ENCODE measurements at places on chromosomes 13 and 19.
A peak's percentile ranks its signal among the peaks of the same experiment; 100 is the strongest.

DNA sequence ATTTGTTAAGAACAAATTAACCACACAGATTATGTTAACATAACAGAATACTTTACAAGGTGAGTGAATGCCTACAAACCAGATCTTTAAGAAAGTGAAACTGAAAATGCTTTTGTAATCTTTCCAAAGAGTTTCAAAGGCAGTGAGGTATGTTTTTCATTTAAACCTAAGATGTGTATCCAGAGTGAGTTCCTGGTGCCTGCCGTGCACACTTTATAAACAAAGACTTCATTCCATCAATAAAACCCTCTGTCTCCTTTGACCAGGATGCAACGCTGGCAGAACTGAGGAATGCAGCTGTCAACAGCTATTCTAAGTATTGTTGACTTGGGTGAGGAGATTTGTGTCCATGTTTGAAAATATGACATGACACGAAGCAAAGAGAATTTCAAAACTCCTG lies 344.6 kb downstream of the DNAJC15 start:
- no peak for DNase-seq

DNA sequence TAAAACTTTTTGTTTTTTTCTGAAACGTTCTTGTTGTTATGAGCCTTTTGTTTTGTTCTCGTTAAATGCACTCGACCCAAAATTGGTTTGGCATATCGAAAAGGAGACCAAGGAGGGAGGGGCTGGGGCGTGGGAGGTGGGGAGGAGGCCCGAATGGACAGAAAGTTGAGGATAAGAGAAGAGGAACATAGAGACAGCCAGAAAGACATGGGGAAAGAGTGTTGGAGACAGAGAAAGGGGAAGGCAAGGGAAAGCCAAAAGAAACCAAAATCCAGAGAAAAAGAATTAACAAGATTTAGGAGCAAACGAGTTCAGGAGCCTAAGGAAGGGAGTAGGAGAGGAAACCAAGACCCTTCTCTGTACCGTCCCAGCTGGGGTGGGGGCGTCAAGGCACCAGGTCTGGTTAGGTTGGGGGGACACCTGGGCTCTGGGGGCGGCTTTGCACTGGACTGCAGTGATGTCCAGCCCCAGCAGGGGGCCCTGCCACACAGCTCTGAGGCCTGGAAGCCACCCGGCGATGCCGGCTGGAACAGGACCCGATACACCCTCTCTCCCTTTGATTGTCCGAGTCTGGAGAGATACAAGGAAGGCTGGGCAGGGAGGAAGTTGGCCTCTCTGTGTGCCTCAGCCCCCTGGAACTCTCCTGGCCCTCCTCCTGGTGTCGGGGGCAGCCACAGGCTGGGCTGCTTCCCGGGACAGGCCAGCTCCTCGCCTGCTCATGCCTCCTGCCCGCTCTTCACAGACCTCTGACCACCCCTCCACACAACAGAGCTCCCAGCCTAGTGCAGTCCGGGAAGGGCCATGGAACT lies 11.6 kb upstream of the ASF1B start:
- no peak for DNase-seq

GRCh38 chr13:73351730-73352129 lies 292.9 kb downstream of the KLF5 start:
- DNase-seq = no peak

DNA sequence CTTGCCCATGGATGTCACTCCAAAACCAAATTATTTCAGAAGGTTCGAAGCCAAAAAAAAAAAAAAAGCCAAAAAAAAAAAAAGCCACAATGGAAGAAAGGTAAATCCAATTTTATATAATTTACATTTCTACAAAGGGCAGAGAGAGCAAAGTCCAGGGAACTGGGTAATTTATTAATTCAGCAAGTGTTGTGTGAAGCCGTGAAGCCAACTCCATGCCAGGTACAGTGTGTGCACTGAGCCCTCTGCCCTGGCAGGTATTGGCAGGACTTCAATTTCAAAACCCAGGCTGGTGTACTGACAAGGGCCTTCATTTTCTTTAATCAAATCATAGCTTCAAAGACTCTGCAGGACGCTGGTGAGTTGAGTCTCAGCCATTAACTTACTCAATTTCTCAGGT lies 5.5 kb upstream of the RFPL4A start:
- no peak for DNase-seq

DNA sequence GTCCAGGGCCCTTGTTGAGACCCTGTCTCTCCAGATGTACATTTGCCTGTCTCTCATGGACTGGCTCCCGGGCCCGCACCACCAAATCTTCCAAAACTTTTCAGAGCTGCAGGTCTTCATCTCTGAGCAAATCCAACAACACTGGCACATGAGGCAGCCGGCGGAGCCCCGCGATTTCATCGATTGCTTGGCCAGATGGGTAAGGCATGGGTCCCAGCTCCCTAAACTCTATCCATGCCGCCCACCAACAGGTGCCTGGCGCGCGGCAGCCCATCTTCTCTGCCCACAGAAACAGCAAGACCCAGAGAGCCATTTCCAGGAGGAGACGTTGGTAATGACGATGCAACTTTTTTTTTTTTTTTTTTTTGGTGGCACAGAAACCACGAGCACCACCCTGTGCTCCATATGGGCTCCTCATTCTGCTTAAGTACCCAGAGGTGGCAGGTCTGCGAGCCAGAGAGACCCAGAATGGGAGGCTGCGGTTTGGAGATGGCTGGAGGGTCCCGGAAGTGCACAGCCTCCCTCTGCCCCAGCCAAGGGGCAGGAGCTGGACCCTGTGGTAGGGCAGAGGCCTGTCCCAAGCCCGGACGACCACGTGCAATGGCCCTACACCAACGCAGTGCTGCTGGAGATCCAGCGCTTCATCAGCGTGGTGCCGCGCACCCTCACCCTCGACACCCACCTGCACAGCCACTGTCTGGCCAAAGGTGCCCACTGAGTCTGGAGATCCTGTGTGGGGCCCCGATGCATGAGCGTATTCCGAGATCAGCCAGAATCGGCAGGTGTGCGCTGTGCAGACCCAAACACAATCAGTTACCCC lies 22.6 kb downstream of the CYP2F1 start:
- no peak for DNase-seq

GRCh38 chr19:49189259-49189658 lies 31.7 kb downstream of the TRPM4 start:
- DNase-seq = no peak

DNA sequence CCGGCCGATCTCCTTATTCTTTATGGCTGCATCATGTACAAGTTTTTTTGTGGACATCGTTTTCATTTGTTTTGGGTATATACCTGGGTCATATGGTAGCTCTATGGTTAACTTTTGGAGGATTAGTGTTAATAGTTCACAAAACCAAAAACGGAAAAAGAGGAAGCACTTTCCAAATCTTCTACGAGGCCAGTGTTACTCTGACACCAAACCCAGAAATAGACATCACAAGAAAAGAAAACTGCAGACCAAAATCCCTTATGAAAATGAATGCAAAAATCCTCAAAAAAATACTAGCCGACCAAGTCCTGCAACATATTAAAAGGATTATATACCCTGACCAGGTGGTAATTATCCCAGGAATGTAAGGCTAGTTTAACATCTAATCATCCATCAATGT lies 29.8 kb downstream of the ADGRE2 start:
- no peak for DNase-seq

GRCh38 chr19:19034204-19034624 lies 811 bp downstream of the ARMC6 start:
- DNase-seq = peak; percentile 59

DNA sequence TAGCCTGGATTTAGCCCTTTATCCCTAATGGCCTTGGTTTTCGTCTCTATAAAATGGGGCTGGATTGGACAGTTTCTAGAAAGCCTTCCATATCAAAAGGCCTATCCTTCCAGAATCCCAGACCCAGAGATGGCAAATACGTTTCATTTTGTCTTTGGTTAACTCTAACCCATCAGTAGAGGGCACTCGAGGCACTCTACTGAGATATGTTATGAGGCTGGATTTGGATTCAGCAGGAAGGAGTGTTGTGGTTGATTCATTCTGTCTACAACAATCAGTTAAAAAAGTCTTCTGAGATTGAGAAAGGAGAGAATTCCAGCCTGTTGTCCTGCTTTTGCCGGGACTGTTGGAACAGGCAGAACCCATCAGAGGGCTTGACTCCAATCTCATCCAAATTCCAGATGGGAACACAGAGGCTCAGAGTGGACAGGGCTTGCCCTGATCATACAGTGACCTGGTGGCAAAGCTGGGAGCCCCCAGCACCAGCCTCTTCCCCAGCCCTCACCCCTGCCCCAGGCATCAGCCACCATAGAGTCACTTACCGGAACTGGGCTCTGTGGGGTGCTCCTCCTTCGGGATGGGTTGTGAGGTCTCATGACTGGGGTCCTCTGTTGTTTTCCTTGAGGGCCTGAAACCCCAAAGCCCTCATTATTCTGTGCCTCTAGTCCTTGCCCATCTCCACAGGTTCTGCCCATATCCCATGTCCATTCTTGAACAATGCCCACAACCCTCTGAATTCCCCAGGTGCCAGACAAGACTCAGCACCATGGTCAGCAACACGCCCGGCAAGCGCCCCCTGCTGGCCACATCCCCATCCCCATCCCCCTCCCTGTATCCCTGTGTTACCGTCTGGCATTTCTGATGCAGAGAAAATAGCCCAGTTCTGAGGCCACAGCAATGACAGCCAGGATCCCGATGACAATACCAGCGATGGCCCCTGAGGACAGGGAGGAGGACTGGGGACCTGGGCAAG lies 12.3 kb upstream of the ZNF180 start:
- peak; percentile 35 for DNase-seq

DNA sequence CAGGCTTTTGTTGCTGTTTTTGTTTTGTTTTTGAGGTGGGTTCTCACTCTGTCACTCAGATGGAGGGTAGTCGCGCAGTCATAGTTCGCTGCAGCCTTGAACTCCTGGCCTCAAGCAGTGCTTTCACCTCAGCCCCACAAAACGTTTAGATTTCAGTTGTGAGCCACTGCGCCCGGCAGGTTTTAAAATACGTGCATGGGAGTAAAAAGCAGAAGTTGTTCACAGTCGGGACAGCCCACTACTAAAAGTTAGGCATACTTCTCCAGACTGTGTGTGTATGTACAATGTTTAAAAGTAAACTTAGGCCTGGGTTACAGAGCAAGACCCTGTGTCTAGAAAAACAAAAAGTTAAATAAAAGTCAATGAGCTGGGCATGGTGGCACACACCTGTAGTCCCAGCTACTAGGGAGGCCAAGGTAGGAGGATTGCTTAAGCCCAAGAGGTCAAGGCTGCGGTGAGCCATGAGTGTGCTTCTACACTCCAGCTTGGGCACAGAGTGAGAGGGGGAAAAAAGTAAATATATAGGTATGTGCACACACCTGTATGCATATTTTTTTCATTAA lies 6.1 kb downstream of the SAFB start:
- DNase-seq = no peak

DNA sequence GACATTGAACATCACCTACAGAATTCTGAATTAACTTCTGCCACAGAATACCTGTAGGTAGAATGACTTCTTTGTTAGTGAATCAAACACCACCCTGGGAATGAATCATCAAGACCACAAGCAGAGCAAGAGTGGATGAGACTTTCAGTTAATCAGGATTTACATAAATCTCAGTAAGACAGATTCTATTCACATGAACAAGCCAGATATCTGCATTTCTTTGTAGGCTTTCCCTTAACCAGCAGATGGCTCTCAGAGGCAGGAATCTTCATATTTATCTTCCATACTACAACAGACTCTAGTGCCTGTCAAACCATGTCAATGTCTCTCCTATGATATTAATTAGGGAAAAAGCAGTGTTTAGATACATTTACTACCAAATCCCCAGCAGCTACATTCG lies 412.1 kb downstream of the KLF12 start:
- peak; percentile 19 for DNase-seq

DNA sequence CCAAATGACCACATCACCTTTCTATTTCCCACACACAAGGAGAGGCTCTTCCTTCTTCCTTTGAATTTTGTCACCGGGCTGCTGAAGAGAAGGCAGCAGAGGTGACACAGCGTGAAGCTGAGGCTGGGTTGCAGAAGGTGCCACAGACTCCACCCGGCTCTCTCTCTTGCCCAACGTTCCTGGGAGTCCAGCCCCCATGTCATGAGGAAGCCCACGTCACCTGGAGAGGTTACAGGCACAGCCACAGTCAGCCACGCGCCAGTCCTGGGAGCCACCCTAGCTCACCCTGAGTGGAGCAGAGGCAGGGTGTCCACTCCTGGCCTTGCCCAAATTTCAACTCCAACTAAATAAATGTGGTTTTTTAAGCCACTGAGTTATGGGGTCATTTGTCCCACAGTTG lies 4.8 kb upstream of the TMEM255B start:
- no peak for DNase-seq

DNA sequence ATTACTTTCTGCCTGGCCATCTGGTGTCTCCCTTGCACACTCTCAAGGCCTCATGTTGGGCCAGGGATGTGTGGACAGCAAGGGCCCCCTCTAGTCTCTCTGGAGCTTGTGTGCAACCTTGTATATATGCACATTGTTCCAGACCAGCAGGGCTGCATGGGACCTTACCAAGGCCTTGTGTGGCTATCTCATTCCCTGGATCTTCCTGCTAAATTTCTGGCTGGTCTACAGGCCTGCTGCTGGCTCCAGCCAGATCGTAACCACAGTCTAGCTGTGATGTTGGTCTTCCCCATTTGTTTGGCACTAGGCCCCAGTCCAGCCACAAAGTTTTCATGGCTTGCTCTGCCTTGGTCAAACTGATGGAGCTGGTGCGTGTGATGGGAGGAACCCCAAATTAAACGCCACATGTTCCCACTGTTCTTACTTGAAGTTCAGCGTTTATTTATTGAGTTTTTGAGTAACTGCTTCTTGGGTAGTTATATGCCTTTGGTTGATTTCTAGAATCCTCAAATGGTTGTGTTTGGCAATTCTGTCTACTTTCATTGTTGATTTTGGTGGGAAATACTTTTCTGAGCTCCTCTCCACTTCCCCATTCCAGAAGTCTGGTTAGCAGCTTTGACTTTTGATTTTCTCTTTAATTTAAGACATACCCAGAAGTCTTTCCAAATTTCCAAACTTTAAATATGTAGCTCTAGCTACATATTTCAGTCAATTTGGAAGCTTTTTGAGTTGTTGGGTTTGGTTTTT lies 56.4 kb downstream of the SIPA1L3 start:
- no peak for DNase-seq

DNA sequence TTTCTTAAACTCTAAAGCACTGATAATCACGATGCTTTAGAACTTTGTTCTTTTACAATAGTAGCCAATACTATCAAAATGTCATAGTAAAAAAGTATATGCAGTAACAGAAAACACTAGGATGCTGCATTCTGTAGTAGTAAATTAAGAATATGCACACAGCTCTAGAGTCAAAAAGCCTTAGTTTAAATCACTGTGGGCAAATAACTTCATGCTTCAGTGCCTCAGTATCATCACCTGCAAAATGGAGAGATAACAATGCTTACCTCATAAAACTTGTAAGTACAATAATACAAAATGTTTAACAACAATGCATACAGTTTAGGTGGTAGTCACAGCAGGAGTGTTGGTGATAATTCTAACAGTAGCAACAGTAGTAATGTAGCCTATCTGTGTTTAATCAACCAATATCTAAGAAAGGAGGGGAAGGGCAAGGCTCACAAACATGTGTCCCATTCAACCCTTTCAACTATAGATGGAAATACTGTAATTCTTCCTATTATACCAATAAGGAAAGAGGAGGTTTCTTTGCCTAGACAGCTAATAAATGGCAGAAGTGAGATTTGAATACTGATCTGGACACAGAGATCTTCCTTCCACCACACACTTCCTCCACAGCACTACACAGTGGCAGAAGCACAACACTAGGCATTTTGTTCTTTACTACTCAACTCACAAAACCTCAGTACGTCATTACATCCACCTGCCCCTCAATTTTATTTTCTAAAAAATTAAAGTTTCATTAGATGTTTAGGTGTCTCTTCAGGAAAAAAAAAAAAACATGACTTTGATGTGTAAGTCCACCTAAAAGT lies 4.6 kb downstream of the RBM26 start:
- DNase-seq = no peak

- no peak for DNase-seq
These were observed 590 bp downstream of the LILRB5 start for GRCh38 chr19:54256250-54257115.

- no peak for DNase-seq
These were observed 8.1 kb upstream of the SDHAF1 start for GRCh38 chr19:35986664-35987570.

Measured in HS-5 (cell line).